ENCODE measurements at places on chromosomes 5 and 9.

DNA sequence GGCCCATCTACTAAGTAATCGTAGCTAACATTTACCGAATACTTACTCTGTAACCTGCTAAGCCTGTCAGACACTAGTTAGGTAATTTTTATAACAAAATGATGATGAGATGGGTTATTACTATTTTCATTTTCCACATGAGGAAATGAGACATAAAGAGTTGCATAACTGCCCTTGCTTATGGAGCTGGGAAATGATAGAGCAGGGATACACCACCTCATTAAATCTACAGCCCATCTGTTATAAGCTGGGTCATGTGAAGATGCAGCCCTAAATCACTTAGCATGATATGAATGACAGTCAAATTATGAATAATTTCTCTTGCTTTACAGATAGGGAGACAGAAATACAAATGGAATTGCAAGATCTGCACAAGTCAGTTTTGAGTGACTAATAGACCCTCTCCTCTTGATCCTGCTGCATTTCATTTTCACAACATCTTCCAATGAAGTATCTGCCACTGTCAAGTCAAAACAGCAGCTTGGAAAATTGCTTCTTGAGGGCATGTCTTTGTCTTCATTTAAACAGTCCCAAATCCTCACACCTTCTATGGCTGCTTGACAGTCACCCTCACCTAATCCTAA lies 364.7 kb downstream of the PRELID2 start:
- no peak for DNase-seq

DNA sequence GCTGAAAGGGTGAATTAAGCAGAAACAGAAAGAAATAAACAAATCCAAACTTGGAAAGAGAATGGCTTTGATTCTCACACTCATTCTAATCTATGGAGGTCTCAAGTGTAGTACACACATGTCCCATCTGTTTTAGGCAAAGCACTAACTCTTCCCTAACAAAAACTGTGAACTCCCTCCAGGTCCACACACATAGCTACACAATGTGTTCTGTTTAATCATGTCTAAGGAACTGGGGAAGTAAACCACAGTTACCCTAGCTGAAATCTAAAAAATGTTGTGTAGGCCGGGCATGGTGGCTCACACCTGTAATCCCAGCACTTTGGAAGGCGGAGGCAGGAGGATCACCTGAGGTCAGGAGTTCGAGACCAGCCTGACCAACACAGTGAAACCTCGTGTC lies 118.7 kb upstream of the FST start:
- no peak for DNase-seq

DNA sequence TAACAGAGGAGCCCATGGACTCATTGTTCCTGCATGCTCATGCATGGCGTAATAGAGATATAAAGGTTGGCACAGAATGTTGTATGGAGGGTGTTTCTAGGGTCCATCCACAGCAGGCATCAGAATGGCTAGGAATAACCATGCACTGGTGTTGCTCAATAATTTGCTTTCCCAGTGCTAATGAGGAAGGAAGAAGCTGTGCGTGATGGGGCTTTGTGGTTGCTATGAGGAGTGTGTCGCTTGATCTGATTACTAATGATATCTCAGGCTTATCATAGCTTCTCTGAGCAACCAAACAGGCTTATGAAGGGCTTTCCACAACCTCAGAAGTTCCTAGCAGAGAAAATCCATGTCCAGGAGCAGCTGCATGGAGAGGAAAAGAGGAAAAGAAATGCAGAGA lies 151.3 kb upstream of the TRPC7 start:
- DNase-seq: no peak

DNA sequence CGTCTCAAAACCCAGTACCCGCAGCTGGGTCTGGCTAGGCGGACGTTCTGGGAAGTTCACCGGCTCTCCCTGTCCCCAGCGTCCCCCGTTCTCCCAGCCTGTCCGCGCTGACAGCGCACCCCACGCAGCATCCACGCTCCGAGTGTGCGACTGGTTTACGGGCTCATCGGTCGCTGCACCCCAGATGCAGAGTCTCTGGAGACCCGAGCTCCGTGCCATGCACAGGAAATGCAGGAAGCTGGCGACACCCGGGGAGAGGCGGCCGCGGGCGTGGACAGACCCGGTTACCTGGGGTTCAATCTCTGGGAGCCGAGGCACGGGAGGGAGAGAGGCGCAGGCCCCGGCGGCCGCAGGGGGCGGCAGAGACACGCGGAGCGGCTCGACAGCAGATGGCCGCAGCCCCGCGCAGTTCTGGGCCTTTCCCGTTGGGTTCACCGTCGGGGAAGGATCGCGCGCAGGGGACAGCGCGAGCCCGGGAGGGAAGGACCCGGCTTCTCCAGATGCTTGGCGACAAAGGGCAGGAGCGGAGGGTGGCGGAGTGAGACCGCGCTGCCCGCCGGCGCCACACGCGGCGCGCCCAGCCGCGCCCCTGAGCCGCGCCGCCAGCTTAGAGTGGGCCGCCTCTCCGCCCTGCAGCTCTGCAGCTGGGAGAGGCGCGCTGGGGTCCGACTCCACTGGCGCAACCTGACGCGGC lies 558 bp downstream of the SHROOM1 start:
- no peak for DNase-seq

GRCh38 chr9:99822109-99822805 lies 572 bp downstream of the NR4A3 start:
- no peak for DNase-seq

- no peak for DNase-seq
Measured at GRCh38 chr9:129330711-129331492, 152.8 kb upstream of the IER5L start.

GRCh38 chr9:135890190-135891026 lies 16.9 kb downstream of the CAMSAP1 start:
- no peak for DNase-seq

- DNase-seq: no peak
Measured at GRCh38 chr9:21520501-21521228, 38.6 kb upstream of the IFNE start.

DNA sequence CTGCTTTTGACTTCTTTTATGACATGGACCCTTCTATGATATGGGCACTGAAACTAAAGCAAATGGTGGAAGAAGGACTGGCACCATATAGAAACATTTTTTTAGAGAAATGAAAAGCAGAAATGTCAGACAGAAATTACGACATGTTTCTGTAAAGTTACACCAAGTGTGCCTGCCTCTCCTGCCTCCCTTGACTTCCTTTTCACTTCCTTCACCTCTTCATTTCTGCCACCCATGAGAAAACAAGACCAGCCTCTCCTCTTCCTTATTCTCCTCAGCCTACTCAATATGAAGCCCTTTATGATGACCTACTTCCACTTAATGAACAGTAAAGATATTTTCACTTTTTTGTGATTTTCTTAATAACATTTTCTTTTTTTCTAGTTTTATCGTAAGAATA lies 44.5 kb downstream of the ERCC6L2 start:
- no peak for DNase-seq

DNA sequence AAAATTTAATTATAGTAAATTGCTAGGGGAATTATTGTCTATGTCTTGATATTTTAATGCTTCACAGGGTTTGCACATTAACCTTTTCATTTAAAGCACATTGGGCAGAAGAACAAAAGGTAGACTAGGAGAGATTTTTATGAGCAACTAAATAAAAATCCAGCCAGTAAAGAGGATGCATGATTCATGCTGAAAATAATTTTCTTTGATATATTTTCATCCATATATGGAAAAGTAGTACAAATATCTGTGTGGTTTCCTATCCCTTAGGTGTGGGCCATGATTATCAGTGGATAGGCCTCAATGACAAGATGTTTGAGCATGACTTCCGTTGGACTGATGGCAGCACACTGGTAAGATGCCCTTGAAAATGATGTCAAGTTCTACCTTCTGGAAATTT lies 83.1 kb downstream of the VCAN start:
- DNase-seq: no peak

DNA sequence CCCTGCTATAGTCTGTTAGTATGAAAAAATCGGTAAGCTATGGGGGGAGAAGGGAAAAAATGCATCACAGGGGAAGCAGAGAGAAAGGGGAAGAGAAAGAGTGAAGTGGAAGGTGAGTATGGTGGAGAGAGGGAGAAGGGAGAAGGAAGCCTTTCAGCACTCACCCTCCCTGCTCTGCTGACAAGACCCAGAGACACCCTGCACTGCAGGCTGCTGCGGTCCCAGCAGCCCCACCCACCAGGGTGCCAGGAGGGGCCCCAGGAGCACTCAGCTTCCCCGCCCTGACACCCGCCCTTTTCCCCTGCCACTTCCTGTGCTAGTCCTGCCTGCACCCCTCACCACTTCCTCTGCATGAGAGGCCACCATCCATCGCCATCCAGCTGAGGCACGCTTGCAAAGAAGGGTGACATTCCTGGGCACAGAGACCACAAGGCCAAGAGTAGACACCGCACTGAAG lies 12.7 kb downstream of the STK10 start:
- no peak for DNase-seq

GRCh38 chr9:84991514-84991870 lies 322.0 kb downstream of the NTRK2 start:
- DNase-seq: no peak

GRCh38 chr5:77877516-77878355 lies 101.6 kb upstream of the TBCA start:
- DNase-seq: no peak

- DNase-seq: no peak
Measured at GRCh38 chr5:77208507-77209163, 1.8 kb upstream of the PDE8B start.

GRCh38 chr9:31142456-31142855 lies 1242.0 kb upstream of the ACO1 start:
- DNase-seq: no peak

- DNase-seq: no peak
Measured at GRCh38 chr5:169036079-169036805, 264.7 kb downstream of the SLIT3 start.

GRCh38 chr9:74951725-74952151 lies 974 bp downstream of the C9orf40 start:
- DNase-seq: no peak

DNA sequence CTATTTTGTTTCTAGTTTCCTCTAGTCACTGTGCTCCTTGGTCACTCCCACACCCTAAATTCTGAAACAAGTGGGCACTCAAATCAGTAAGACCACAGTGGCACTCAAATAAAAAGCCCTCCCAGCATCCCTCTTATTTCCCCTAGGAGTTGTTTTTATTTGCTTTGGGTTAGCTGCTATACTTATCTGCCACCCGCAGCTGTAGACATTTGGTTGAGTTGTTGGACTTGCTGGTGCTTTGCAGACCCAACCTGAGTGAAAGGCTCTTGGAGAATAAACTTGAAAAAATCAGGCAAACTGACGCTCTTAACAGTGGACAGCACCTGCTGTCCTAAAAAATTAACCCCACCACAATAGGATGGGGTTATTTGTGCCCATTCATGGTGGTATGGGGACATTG lies 203.0 kb downstream of the SPATA31A6 start:
- no peak for DNase-seq

- DNase-seq: no peak
Measured at GRCh38 chr5:167731951-167732350, 559.5 kb upstream of the WWC1 start.

DNA sequence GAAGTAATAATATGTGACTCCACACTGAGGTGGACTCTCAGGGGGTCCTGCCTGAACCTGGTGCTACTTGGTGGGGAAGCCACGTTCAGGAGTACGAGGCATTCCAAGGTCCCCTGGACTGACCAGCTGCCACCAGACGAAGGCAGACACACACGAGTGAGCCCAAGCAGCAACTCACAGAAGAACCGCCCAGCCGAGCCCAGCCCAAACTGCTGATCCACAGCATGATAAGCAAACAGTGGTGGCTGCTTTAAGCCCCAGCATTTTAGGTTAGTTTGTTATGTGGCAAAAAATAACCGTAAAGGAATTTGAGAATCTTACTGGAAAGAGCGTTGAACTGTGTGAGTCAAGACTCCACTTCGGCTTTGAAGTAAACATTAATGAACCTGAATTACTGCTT lies 8.8 kb upstream of the LHX3 start:
- DNase-seq: no peak

- DNase-seq: no peak
Measured at GRCh38 chr5:683551-684481, 9.3 kb downstream of the TPPP start.

DNA sequence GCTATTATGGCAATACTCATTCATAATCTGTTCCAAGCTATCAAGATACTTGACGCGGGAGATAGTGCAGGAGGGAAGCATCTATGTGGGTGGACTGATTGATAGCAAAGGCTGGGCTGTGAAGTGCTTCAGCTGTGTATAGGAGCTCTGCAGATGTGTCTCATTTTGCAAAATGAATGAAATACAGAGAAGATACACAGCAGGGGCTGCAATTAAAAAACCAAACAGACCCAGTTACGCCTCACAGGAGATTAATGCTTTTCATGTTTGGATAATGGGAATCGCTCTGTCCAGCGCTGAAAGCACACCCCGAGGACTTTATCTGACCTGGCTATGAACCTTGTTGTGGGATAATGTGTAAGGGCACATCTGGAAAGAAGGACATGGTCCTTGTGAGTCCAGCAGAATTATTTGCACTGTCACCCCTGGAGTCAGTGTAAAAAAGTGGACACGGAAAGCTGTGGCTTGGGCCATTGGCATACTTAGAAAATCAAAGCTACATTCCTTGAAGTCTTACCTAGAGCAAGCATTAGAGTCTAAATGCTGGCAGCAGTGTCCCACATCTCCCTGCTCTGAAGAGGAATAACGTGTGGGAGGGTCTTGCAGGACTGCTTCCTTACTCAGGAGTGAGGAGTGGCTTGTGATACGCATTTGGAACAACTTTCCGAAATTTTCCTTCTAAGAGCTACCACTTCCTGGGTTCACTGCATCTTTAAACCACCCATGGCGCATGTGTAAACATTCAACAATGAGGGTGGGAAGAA lies 2.6 kb downstream of the SH3RF2 start:
- DNase-seq: no peak

DNA sequence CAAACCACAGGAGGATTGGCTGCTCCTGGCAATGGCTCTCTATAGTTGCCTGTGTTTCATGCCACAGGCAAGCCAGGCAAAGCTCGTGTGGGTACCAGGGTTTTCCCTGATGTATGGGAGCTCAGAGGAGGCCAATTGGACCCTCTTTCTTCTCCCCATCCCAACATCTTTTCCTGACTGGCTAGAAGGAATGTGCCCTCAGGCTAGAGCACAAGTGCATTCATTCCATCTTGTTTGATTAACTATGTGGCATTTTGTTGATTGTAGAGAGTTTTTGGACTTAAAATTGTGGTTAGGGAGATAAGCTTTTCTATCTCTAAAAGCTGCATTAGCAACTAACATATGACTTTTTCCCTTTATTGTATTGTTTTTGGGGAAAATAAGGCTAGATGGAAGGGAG lies 561.3 kb downstream of the PSAT1 start:
- no peak for DNase-seq

- DNase-seq: no peak
Measured at GRCh38 chr5:157198277-157198986, 17.8 kb downstream of the ITK start.

GRCh38 chr9:121498487-121499176 lies 1.0 kb downstream of the GGTA1 start:
- no peak for DNase-seq

DNA sequence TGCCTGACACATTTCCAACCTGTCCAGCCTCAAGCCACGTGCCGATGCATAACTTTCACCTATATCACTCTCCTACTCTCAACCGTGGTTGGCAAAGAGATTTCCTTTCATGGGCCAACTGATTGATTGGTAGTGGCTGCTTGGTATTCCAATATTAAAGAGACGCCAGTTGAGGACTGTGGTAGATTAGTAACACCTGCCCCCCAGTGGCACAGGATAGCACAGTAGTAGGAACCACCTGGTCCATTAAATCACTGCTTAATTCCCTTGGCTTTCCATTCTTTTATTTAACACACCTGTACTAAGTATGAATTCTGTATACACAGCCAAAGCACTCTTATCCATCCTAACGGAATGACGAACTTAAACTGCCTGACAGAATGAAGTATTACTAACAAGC lies 19.1 kb upstream of the FOXB2 start:
- DNase-seq: no peak

Measured in AG04449 (cell line).